Thymus (tissue), 14 donors: ENCODE measurements at places on chromosomes 16 and 17.

- no peak for DNase-seq
Observed at GRCh38 chr17:46139432-46140210, 53.6 kb downstream of the KANSL1 start.

GRCh38 chr17:40608061-40608581, 39.5 kb downstream of the SMARCE1 start:
- DNase-seq = peak; percentile 61

DNA sequence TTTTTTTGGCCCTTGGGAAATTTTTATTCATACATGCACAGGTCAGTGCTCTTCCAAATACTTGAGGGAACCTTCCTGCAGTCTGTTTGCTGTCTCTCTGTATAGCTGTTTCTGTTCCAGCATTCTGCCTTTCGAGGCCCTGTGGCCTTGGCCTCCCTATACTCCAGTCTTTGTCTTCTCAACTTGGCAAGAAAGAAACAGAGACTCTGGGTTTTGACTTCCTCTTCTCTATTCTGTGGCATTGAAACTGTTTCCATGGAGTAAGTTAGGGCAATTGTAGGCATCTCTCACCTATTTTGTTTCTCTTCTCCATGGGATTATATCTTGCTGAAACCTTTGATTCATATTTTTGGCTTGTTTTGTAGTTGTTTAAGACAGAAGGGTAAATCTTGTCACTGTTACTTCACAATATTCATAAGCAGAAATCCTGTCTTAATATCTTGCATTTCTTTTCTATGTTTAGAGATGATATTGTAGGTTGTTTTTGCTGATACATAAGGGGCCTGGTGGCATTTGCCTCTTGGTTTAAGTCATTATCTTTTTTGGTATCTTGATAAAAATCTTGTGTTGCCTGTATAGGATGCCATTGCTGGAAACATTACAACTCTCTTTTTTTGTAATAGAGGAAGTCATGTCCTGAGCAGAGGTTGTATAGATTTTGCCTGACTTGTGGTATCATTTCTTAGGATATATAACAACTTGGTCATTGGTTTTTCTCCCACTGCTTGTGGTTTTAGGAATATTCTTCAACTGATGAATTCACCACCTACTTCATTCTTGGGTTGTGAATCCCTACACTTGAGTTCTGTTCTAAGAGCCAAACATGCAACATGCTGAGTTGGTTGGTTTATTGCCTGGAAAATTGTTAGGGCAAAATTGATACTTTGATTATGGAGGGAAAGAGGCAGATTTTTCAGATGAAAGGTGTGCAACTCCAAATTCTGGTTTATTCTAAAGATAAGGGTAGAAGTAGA, 168.6 kb downstream of the FTO start:
- no peak for DNase-seq

- DNase-seq = no peak
Observed at GRCh38 chr17:65408050-65408449, 153.4 kb downstream of the AXIN2 start.

GRCh38 chr16:27852116-27852515, 211.4 kb downstream of the GSG1L start:
- DNase-seq = no peak

GRCh38 chr17:4297351-4297750, 33.6 kb upstream of the ANKFY1 start:
- no peak for DNase-seq

DNA sequence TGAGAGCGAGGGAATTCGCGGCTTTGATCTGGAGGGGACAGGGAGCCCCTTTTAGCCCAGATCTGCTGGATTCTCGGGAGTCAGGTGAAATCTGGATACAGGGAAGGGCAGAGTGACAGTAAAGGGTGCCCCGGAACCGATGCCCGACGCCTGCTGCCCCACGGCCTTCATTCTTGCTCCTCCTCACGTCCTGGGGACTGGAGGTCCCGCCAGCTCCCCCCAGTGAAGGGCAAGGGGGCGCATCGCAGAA, 596 bp downstream of the OR1F1 start:
- DNase-seq = no peak

- DNase-seq = no peak
Observed at GRCh38 chr17:54124456-54124855, 301.7 kb downstream of the KIF2B start.

- DNase-seq = no peak
Observed at GRCh38 chr16:86818671-86819532, 240.6 kb downstream of the FOXL1 start.

- no peak for DNase-seq
Observed at GRCh38 chr17:21358682-21359482, 17.3 kb upstream of the KCNJ12 start.

DNA sequence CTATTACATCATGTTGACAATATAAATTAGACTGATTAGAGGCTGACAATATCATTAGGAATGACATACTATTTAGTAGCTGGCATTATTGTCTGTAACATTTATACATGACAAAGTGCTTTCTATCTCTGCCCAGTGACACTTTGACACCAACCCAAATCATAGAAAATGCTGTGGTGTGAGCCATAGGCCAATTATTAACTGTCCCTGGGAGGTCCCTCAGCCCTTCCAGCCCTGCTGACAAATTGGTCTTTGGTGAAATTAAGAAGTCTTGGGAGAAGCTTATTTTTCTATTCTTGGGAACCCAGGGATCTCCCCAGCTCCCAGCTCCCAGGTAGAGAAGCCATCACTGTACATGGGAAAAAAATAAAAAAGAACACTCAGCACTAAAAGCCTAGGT, 179.6 kb downstream of the AIPL1 start:
- no peak for DNase-seq
